Dermis blood vessel endothelial cell (primary cell): ENCODE measurements at places on chromosomes 5 and 9. TPM values are rescaled to one million over a fixed set of nuclear protein-coding genes. Genes with fewer than 3 reads are reported as not detected.
A peak's percentile ranks its signal among the peaks of the same experiment; 100 is the strongest.

- no peak for DNase-seq
These were observed 160.2 kb downstream of the SH3GL2 start for GRCh38 chr9:17739022-17739421.

DNA sequence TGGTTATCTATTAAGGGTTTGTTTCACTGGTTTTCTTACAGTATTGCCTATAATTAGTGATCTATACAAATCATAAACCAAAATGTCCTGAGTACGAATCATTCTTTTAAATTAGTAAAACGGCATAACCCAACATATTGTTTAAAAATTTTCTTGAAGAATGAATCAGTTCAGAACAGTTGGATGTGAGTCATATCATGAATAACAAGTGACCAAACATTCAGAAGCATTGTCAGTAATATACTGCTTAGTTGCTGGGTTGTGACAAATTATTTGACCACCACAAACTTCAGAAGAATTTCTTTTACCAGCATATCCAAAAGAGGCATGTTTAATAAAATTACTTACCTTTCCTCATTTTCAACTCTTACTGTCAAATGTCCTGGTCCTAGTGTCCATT lies 111.2 kb downstream of the UNC13B start:
- DNase-seq: peak; percentile 72

- no peak for DNase-seq
These were observed 650 bp downstream of the DCTN4 start for GRCh38 chr5:150758203-150758530.

- no peak for DNase-seq
These were observed 92.0 kb downstream of the RFX3 start for GRCh38 chr9:3433754-3434153.

- DNase-seq: no peak
These were observed 44.1 kb downstream of the OR2V1 start for GRCh38 chr5:181086884-181087205.

The PCDH1 gene
- total RNA-seq: 94.4 and 162 TPM in 2 replicates

The S1PR3 gene
- total RNA-seq: 1.0 and 3.6 TPM in 2 replicates

GRCh38 chr5:141560725-141561483 lies 57.9 kb downstream of the DIAPH1 start:
- DNase-seq: peak; percentile 99

DNA sequence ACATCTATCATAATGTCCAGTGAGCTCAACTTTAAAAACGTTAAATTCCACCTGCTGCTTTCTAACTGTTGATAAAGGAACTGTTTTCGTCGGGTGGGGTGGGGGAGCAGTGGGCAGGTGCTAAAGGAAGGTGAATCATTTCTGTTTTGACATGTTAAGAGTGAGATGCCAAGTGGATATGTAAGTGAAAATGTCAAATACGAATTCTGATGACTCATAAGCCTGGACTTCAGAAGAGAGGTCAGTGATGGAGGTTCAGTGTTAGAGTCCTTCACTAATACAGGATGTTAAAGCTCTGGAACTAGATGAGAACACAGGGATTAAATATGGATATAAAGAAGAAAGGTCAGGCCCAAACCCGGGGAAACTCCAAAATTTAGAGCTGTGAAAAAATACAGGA lies 617.9 kb upstream of the CTNND2 start:
- DNase-seq: no peak

DNA sequence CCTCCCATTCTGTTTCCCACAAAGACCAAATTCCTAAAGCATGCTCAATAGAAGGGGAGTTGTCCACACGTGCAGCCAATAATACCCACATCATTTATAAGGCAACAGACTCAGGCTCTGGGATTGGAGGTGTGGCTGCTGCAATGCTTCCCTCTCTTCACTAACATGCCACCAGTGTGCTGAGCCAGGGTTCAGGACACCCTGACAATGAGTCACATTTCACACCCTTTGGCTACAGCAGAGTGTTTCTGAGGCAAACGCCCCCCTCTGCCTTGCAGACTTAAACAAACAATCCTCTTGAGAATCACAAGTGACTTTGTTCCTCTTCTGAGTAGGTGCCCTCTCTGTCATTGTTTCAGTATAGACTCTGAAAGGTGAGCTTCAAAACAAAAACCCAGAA lies 189.3 kb upstream of the TLE4 start:
- no peak for DNase-seq

The HACD4 gene
- 0.51 and 0.56 TPM in 2 replicates for total RNA-seq

The WWC1 gene
- total RNA-seq: 1.1 and 26.2 TPM in 2 replicates

DNA sequence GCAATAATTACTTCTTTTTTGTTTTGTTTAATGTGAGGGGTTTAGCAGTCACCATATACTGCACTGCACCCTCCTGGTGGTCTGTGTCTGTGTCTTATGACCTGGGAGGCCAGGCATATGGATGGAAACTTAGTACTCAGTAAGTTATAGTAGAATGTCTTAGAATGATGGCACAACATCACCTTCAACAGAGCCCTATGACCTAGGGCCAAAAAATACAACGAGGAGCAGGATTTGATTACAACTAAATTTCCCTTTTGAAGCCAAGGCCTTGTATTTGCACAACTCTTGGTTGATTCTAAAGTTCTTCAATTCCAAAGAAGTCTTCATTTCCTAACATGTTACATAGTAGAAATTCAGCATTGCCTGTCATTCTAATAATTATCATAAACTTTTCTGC lies 422.1 kb upstream of the PIK3R1 start:
- no peak for DNase-seq

- no peak for DNase-seq
These were observed 945.2 kb upstream of the C9orf72 start for GRCh38 chr9:28518439-28518838.

GRCh38 chr9:131546336-131547084 lies 1.2 kb downstream of the PRRT1B start:
- DNase-seq: peak; percentile 22

DNA sequence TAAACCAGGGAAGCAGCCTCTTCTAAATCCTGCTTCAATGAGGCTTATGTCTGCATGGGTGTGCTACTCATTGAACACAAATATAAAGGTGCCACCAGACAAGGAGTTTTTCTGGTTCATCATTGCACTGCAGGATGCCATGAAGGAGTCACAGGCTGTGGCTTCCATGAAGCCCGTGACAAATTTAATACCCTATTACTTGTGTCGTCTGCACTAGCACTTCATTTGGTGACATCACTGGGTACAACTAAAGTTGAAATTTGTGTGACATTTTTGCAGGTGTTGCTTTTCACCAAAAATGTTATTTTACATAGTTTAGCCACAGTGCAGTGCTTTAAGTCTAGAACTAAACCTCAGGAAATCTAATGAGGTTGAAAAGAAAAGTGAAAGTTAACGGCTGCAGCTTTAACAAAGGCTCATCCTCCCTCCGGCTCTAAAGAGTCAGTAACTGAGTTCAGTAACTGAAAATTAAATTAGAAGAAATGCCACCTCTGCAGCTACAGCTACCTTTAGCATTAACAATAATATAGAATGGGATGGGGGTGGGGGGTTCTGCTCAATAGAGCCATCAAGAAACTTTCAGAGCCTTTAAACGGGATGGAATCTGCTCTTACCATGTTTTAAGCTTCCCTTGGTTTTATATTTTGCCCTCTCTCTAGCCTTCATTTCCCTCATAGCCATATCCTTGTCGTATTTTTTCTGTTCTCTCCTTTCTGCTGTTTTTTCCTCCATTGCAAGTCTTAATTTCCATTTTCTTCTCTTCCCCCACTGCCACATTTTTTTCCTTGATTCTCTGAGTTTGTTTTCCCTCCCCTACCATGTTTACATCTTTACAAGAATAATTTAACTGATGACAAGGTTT lies 233.8 kb upstream of the TMEM161B start:
- peak; percentile 32 for DNase-seq

- no peak for DNase-seq
These were observed 93.4 kb upstream of the ITGA2 start for GRCh38 chr5:52895572-52896413.

The FAM221B gene
- not detected in 2 replicates for total RNA-seq

The AFAP1L1 gene
- 234 and 264 TPM in 2 replicates for total RNA-seq

The ANXA2R gene
- total RNA-seq: 7.7 and 7.8 TPM in 2 replicates

GRCh38 chr5:91272858-91273257 lies 110.3 kb downstream of the ARRDC3 start:
- DNase-seq: no peak

The ARL14EPL gene
- under 0.01 TPM in 1 of 2 replicates, not detected in the other for total RNA-seq

- no peak for DNase-seq
These were observed 118.7 kb upstream of the ADAMTS16 start for GRCh38 chr5:5021436-5021835.

DNA sequence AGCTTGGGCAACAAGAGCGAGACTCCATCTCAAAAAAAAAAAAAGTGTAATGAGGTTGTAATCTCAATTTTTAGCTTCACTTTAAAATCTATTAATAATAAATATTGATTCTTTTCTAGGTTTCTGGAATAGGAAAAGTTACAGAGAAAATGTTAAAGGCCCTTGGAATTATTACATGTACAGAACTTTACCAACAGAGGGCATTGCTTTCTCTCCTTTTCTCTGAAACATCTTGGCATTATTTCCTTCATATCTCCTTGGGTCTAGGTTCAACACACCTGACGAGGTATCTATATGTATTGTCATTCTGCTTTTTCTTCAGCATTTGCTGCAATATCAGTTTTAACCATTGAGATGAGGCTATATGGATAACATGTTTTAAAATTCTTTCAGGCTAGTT lies 26.6 kb upstream of the ANKDD1B start:
- peak; percentile 35 for DNase-seq

DNA sequence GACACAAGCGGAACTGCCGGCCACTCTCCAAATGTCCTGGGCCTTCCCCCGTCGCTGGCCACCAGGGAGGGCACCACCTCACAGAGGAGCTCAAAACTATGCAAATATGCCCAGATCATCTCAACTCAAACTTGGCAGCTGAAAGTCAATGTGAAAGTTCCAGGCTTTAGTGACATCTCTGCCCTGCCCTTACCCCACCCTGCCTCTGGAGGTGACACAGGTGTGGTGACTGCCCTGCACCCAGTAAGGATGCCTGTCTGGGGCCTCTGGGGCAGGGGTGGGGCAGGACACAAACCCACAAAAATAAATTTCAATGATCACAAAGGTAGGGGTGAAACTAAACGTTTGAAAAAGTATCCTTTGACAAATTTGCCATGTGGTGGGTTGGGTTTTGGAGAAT lies 213.4 kb downstream of the HSPA4 start:
- no peak for DNase-seq

GRCh38 chr9:92328225-92328624 lies 2.5 kb downstream of the CENPP start:
- DNase-seq: peak; percentile 61

DNA sequence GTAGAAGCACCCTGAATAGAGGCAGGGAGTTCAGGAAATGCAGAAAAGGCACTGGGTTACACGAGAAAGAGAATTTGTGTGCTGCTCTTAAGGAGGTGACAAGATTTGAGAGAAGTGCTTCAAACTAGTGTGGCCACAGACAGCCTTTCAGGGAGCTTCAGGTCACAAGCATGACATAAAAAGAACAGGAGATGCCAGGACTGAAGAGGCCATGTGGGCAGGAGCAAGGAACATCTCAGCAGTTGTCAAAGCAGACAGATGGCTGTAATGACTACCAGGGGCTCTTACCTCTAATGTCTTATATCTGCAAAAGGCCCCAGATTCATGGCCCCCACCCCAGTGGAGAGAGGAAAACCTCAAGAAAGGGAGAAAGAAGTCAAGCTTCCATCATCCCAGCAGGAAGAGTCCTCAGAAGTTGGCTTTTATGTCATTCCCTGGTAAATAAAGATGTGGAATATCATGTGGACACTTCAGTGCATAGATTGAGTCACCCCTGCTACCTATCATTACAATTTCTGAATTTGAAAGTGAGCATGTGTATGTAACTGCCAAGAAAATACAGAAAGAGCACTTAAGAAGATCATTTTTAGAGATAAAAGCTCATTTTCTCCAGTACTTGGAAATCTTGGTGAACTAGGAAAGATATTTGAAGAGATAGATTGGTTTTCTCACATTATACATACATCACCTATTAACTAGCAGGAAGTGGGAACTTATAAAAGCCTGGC lies 214.4 kb upstream of the RORB start:
- no peak for DNase-seq

The PCDHGA12 gene
- total RNA-seq: 4.1 and 4.6 TPM in 2 replicates

The SLC34A3 gene
- not detected in 2 replicates for total RNA-seq

The FBP2 gene
- not detected in 2 replicates for total RNA-seq

The SLC6A19 gene
- total RNA-seq: not detected in 2 replicates

GRCh38 chr9:101736717-101737116 lies 1.7 kb downstream of the GRIN3A start:
- DNase-seq: no peak

DNA sequence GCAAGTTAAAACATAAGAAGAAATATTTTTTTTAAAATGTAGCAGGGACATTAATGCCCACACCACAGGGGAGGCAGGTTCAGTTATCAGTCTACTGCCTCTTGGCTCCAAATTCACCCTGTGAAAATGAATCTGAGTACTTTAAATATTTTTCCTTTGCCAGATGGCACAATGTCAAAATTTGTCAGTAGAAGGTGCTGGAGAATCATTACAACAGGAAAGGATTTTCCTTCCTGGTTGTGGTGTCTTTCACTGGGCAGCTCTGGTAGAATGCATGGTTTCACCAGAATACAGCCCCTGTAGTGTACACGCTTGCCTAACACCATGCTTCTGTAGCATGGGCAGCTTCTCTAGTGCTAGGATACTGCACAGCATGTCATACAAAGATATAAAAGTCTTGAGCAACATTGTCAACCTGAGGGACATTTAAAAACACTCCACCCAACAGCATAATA lies 9.7 kb upstream of the SREK1 start:
- peak; percentile 25 for DNase-seq

- DNase-seq: no peak
These were observed 206.2 kb downstream of the MEF2C start for GRCh38 chr5:88676637-88677375.

The TLR4 gene
- total RNA-seq: 117 and 184 TPM in 2 replicates

- peak; percentile 77 for DNase-seq
These were observed 12.8 kb upstream of the SRP19 start for GRCh38 chr5:112848116-112848811.

GRCh38 chr5:12292610-12293204 lies 388.5 kb upstream of the CTNND2 start:
- DNase-seq: no peak

GRCh38 chr9:127035423-127035822 lies 87.0 kb downstream of the ANGPTL2 start:
- DNase-seq: no peak

The PCDHA9 gene
- under 0.01 TPM in 2 replicates for total RNA-seq

The SCGB3A2 gene
- not detected in 2 replicates for total RNA-seq

The PCDHGA2 gene
- total RNA-seq: 1.4 TPM in 2 replicates

The TICAM2 gene
- 0.17 and 0.93 TPM in 2 replicates for total RNA-seq

- DNase-seq: no peak
These were observed 7.1 kb downstream of the ARHGEF28 start for GRCh38 chr5:73633060-73633459.

- no peak for DNase-seq
These were observed 126.3 kb downstream of the TRIO start for GRCh38 chr5:14269395-14269794.

- no peak for DNase-seq
These were observed 610.4 kb upstream of the NUDT12 start for GRCh38 chr5:104172976-104173375.

GRCh38 chr5:32420506-32420905 lies 24.0 kb downstream of the ZFR start:
- DNase-seq: no peak

- DNase-seq: peak; percentile 35
These were observed 91.1 kb upstream of the TBCA start for GRCh38 chr5:77867194-77867691.
